Dermis microvascular lymphatic vessel endothelial cell (primary cell): ENCODE measurements at places on chromosomes 4 and X.
A peak's percentile ranks its signal among the peaks of the same experiment; 100 is the strongest.

DNA sequence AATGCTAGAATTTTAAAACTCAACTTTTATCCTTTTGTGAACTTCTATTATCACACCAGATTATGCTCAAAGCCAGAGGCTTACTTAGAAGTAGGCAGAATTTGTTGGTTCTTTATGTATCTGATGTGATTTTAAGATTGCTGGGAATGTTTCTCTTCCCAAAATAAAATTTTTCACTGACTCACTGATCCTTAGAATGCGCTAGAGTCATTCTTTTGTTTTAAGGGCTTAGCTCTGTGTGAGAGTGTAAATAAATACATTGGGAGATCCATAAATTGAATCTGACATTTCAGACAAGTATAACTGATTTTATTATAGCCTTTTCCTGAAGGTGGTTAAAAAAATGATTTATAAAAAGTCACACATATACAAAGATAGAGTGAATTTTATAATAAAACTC, 101.3 kb downstream of the LARP1B start:
- DNase-seq, result peak; percentile 53

DNA sequence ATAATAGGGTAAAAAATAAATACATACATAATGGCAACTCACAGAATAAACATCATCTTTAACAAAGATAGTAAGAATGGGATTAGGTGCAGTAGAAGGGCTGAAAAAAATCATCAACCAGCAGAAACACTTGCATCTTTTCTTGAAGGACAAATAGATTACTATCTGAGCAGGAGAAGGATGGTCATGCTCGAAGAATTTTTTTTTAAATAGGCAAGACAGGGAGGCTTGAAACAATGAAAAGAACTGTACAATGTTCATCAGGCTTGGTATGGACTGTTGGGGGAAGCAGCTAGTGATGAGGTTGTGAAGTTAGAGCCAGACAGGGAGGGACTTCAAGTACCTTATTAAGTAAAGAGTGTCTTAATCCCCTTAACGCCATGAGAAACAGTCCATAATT, 167.4 kb upstream of the LDB2 start:
- DNase-seq, result no peak

DNA sequence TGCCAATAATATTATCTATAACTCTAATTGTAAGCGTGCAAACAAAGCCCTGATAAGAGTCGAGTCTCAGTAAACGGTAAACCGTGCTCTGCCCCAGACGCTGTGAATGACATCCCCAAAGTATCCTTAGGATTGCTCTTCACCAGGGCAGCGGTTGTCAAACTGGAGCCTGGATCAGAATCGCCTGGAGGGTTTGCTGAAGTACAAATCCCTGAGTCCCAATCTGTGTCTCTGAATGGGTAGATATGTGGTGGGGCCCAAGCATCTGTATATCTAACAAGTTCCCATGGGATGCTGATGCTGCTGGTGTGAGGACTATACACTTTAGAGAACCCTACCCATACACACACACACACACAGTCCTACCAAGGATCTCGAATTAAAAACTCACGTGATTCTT, 813 bp upstream of the APBB2 start:
- DNase-seq, result peak; percentile 15

- DNase-seq, result no peak
Observed at GRCh38 chr4:15771216-15772058, 6.7 kb upstream of the CD38 start.

GRCh38 chr4:53476232-53477037, 99.0 kb downstream of the FIP1L1 start:
- DNase-seq, result no peak

DNA sequence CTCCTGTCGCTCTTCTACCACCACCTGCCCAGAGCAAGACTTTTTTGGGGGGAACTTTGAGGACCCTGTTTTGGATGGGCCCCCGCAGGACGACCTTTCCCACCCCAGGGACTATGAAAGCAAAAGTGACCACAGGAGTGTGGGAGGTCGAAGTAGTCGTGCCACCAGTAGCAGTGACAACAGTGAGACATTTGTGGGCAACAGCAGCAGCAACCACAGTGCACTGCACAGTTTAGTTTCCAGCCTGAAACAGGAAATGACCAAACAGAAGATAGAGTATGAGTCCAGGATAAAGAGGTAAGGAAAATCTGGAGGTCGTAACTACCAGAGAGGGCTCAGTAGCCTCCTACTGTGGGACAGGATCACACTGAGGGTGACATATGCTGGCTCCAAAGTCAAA, 364.5 kb downstream of the MAPK10 start:
- DNase-seq, result no peak
